CD8-positive, alpha-beta T cell (primary cell): ENCODE measurements at places on chromosomes 6 and 20. TPM values are rescaled to one million over a fixed set of nuclear protein-coding genes. Genes with fewer than 3 reads are reported as not detected.

The EYS gene
- total RNA-seq, result not detected

DNA sequence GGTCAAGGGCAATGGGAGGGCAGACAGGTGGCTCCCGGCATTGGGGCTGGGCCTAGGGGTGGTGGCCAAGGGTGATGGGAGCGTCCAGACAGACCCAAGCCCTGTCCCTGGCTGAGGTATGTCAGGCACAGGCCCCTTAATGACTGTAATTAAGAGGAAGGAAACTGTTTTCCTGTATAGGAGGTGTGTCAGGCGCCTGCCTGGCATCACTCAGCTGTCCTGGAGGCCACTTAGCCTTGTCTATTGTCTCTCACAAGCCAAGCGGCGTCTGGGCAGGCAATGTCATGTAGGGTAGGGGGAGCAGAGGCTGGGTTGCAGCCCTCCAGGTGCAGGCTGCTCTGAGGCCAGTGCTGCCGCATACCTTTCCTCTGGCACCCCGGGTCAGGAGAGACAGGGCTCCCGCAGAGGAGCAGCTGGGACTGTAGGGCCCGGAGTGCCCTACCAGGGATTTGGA lies 3.9 kb upstream of the FAM83C start:
- no peak for DNase-seq

The CCN2 gene
- total RNA-seq, result 0.14 TPM

GRCh38 chr6:87095087-87095509 lies at the start of gene CGA:
Gene CGA, minus strand, starts transcription at chr6:87095106. Its CDS starts 6,906 bp downstream, at chr6:87088200.
- no peak for DNase-seq

The CRISP3 gene
- total RNA-seq, result not detected

DNA sequence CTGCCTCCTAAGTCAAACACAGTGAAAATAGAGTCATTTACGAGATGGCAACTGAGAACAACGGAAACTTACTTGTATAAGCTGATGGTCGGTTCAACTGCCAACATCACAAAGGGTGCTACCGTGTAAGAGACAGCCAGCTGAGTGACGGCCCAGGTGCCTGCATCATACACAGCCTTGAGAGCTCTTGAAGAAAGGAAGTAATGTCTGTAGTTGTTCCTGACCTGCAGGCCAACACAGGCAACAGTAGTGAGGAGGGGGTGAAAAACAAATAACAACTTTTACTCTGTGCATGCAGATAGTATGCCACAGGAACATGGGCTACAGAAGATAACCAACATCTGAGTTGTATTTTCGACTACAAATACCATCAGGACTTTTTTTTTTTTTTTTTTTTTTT lies 102.7 kb downstream of the MBOAT1 start:
- no peak for DNase-seq

The ZBP1 gene
- 28.3 TPM for total RNA-seq

DNA sequence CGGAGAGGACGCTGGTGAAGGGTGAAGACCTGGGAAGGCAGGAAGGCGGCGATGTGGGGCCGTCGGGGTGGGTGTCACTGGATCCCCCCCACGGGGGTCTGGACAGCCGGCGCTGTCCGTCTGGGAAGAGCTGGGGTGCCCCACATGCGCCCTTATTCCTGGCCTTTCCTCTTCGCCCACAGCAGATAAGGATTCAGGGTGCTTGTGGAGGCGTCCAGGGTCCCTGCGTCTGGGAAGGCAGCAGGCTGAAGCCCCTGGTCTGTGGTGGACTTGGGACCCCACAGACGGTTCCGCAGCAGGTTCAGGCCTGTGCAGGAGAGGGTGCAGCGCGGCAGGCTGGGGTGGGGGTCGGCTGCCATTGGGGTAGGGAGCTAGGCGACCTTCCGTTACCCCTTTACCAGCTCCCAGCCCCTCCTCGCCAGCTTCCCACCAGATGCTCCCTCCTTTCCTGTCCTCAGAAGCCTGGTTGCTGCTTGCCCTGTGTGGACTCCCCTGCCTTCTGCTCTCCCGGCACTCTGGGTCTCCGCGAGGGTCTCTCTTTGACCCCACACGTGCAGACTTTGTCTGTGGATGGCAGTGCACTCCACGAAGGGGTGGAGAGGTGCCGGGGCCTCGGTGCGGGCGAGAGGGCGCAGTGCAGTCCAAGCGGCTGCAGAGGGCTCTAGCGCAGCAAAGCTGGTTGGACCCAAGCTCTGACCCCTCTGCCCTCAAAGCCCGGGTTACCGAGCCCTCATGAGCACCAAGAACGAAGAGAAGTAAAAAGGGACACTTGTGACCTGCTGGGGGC lies 2.1 kb upstream of the GATA5 start:
- no peak for DNase-seq

DNA sequence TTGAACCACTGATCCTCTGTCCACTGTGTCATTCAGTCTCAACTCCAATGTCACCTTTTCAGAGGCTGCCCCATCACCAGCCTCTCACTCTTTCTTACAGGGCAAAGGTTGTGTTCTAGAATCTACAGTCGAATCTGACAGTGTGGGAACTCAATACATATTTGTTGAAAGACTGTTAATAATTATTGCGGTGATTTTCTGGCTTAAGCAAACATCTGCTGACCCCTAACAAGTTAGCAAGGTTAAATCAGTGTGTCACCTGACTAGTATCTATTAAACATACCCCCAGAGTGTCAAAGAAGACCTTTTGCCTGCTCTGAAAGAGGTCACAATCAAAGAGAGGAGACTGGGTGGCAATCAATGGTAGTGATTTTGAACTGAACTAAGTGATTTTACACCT lies 41.9 kb downstream of the ELOVL2 start:
- no peak for DNase-seq

The TMEM74B gene
- total RNA-seq, result not detected

The ARFRP1 gene
- total RNA-seq, result 28.6 TPM

The DLL1 gene
- 17.8 TPM for total RNA-seq

The SLC13A3 gene
- 0.14 TPM for total RNA-seq

- DNase-seq, result no peak
These were observed 18.9 kb downstream of the TFAP2A start for GRCh38 chr6:10395704-10396546.

DNA sequence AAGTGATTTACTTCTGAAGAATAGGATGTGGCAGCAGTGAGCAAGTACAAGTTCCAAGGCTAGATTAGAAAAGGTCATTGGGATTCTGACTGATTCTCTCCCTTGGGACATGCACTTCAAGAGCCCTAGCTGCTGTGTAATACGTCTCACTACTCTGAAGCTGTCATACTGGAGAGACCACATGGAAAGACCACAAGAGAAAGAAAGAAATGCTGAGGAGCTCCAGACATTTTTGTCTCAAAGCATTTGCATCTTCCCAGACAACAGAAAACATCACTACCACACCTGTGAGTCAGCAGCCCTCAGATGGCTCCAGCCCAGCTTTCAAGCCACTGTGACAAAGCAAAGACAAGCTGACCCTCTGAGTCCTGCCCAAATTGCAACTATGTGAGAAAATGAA lies 20.7 kb downstream of the TENT5A start:
- DNase-seq, result no peak

DNA sequence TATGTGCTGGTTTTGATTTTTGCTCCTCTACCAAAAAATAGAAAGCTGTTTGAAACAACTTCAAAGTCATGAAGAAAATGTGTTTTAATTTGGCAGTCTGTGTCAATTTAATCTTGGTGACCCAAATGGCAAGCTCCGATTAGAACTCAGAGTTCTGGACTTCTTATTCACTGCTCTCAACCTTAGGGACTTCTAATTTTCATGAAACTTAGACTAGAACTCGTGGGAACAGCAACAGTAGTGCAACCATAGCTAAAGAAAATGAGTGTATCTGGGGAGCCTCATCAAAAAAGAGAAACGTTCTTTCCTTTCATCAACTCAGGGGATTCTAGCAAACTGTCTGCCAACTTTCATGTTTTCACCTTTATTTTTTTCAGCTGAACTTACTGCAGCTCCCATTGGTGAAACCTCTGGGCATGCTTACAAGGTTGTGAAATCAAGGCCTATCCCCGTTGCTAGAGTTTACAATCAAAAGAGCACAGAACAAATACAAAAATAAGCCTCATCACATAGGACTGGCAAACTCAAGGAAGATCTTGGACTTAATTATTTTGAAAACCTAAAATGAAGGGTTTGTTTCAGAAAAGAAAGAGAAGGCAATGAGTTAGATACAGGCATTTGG lies 114.0 kb upstream of the HSF2 start:
- DNase-seq, result no peak

DNA sequence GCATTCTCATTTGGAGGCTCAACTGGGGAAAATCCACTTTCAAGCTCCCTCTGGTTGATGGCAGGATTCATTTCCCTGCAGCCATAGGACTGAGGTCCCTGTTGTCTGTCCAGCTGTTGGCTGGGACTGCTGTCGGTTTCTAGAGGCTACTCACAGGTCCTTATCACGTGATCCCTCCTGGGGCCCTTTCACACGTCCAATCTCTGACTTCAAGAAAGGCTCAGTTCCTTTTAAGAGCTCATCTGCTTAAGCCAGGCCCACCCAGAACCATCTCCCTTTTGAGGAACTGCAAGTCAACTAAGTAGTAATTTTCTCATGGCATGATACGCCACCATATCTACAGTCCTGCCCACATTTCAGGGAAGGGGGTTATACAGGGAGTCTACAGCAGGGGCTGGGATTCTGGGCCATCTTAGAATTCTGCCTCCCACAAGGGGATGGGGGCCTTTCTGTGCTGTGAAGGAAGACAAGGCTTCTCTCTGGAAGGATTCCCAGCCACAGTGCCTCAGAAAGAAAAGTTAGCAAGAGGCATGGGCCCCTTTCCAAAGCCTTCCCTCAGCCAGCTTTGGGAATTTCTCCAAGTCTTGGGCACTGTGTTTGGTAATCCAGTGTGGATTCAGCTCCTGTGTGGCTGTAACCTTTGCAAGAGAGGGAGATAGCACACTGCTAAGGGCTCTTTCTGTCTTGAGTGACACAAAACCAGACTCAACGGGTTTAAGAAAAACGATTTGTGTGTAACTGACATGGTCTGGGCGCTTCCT lies 66.4 kb downstream of the CTCFL start:
- DNase-seq, result no peak

DNA sequence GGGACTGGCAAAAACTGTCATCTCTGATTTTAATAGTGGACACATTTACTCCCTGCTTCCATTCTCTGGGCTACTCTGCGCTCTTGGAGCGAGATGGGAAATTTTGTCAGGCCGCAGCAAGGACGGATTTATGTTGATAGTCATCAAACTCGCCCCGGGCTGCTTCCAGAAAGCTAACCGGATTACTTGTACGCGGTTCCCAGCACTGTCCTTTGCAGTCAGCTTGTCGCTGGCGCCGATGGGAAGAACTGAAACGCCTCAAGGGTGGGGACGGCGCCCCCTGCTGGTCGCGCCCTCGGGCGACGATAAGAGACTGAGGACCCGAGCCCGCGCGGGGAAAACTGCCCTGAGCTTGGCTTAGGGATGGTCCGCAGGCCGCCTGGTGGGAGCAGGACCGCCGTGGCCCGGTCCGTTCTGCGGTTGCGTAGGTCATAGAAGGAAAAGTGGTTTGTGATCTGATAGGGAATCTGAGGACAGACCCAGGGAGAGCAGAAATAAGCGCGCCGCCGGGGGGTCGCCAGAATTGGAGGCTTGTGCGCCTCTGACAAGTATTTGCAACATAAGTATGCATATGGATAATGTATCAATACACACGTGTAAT lies 984 bp upstream of the ABT1 start:
- peak; percentile 89 for DNase-seq

The FAM217A gene
- total RNA-seq, result not detected

DNA sequence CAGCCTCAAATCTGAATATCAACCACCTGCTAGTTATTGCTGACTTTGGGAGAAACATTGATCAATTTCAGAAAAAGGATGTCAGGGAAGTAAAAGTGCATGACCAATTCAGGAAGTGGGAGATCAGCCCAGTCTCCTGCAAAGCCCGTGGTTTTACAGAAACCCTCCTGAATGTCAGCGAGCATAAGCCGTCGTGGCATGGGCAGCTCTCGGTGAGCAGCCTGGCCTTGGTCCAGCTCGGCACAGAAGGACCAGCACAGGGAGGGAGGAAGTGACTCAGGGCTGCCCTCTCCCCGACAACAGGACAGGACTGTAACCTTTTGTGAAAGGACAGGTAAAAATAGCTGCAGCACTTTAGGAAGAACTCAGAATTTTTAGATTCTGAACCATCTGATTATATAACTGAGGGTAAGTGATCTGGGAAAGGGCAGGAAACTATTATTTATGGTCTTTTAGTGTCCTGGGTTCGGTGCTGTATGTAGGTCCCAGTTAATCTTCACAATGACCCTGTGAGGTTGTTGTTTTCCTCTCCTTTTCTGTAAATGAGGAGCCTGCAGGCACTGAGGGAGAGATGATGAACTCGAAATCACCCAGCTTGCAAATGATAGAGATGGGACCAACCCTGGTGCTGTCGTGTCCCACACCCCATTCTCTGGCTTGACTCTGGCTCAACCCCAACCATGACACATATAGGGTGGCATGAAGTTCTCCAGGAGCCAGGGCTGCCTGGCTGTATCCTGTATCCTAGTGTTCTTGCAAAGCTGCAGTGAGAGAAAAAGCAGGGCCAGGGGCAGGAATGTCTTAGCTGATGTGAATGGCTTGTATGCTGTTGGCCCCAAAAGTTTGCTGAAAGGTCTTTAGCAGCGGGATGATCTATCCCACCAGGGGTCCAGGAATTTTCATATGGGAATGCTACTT lies 37.6 kb downstream of the NRN1 start:
- DNase-seq, result no peak

DNA sequence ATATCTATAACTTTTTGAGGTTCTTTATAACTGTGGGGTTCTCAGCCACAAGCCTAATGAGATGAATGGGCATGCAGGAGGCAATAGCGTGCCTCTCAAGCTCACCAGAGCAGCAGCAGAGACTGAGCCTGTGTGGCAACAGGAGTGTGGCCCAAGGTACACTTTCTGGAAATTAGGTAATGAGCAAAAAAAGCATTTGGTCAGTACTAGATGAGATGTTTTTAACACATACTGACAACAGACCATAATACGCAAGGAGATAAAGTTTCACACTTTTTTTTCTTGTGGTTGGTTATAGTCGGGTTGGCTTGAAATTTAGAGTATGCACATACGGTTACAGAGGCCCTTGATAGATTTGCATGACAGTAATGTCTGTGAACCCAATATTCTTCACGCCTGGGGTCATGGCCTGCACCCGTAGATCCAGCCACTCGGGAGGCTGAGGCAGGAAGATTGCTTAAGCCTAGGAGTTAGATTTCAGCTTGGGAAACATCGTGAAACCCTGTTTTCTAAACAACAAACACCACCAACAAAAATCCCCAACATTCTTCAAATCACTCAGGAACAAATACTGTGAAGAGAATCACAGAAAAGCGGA lies 300.1 kb downstream of the GMDS start:
- DNase-seq, result no peak

DNA sequence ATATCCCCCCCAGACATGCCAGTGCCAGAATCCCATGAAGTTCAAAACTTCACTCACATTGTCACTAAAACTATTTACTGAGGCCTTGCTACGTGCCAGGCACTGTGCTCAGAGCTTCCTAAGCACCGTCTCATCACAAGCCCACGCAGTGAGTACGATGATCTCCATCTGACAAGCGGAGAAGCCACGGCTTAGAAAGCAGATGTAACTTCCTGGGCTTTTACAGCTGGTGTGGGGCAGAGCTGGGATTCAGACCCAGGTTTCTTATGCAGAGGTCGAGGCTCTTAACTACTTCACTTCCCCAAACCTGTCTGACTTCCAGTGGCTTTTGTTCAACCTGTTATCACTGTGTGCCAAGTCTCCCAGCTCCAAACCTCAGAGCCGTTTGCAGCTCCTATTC lies 8.3 kb downstream of the MDGA1 start:
- no peak for DNase-seq
